NCI-H226 (cell line): ENCODE measurements at places on chromosomes 2 and 18.

DNA sequence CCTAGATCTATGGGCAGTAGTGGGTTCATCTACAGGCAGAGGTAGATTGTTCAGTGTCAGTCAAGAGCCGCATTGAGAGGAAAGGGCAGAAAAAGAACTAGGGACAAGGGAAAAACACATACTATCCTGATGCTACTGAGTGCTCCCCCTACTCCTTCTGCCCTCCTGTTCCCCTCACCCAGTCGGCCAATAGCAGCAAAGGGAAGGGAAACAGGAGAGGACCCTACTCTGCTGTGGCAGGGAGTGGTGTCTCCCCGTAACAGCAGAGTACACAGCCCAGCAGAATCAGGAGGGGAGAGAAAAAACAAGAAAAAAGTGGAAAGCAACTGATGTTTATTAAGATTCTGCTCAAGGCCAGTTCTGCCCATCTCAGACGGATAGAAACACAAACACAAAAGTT, 136.1 kb upstream of the CCDC150 start:
- DNase-seq: no peak

- no peak for DNase-seq
Observed at GRCh38 chr2:163652751-163653150, 83.1 kb downstream of the FIGN start.

- DNase-seq: no peak
Observed at GRCh38 chr18:60555625-60556024, 183.1 kb upstream of the MC4R start.

DNA sequence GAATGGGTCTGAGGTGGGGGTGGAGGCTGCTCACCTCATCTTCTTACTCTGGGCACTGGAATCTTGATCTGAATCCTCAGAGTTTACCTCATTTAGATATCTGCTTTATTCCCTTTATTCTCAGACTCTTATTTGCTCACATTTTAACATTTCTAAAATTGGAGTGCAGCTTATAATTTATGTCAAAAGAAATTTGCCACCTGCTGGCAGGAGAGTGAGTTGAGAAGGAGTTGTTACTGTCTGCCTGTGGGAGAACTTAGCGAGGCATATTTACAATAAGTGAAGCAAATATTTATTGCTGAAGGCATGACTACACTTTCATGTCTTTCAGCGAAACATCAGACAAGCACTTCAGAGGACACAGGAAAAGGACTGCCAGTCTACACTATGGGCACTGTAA, 16.4 kb upstream of the KIAA2012 start:
- no peak for DNase-seq

DNA sequence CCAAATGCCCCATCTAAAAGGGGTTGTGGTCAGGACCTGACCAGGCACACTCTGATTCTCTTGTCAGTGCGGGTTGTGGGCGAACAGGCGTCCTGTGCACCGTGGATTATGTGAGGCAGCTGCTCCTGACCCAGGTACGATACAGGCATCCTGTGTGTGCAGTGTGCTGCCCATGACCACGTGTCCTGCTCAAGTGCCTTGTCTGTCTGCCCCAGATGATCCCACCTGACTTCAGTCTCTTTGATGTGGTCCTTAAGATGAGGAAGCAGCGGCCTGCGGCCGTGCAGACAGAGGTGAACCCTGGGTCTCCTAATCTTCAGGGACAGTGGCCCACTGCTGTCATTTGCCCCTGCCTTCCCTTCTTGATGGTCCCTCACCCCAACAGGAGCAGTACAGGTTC, 14.6 kb downstream of the PTPN18 start:
- DNase-seq: no peak

DNA sequence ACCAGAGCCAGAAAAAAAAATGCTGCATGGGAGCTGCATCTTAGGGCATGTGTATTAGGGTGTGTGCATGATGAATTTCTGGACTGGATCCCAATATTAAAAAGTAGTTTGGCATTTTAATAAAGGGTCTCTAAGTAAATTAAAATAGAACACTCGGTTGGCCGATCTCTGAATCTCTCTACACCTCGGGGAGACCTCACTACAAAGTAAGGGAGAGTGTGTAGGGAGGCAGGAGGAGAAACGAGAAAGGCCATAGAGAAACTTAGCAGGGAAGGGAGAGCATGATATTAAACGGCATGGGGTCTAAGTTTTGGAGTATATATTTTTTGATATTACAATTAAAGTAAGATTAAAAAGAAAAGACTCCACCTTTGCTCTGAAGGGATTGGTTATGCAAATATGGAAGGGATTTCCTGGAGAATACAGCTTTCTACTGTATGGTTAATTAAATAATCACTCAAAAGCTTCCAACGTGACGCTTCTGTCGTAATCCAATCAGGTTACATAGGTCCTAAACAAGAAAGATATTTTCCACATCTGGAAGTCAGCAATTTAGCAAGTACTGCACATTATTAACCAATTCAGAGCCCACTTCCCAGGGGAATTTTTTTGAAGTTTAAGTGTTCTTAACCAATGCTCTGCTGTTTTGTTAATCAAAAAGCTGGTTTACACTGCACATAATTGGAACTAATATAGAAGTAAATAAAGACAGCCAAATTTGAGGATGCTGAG, 1.0 kb upstream of the ZEB2 start:
- no peak for DNase-seq

- DNase-seq: no peak
Observed at GRCh38 chr2:107001551-107001950, 115.6 kb upstream of the ST6GAL2 start.
